ENCODE measurements at places on chromosomes 2 and 18. TPM values are rescaled to one million over a fixed set of nuclear protein-coding genes. Genes with fewer than 3 reads are reported as not detected.

Gene THADA
- 31.2 TPM for total RNA-seq

GRCh38 chr18:42922363-42922762, 193.1 kb downstream of the RIT2 start:
- H3K27me3 ChIP-seq, result no peaks in the 10 kb centered on the region
- DNase-seq, result no peak
- no peak overlapping the region for H3K27ac ChIP-seq
- H3K36me3 ChIP-seq, result no peaks in the 10 kb centered on the region

Gene CREB1
- 54.8 TPM for total RNA-seq

Gene DLX1
- not detected for total RNA-seq

Gene ALLC
- total RNA-seq, result not detected

GRCh38 chr2:217451666-217452065, 551.1 kb downstream of the TNS1 start:
- no peaks in the 10 kb centered on the region for H3K27me3 ChIP-seq
- no peak for DNase-seq
- H3K4me1 ChIP-seq, result peaks cover 3% of the 10 kb centered on the region
- H3K36me3 ChIP-seq, result no peaks in the 10 kb centered on the region

DNA sequence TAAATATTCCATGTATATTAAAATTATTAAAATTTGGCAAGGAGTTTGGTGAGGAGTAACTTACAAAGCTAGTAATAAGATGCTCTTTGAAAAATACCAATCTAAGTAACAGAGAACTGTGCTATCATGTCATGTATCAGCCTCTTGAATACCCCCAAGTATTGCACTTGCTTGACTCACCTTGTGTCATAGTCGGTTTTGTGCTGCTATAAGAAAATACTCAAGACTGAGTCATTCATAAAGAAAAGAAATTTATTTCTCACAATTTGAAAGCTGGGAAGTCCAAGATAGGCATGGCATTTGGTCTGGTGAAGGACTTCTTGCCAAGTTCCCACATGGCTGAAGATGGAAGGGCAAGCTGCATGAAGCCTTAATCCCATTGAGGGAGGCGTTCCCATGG, 179.2 kb downstream of the MEMO1 start:
- no peak overlapping the region for H3K27ac ChIP-seq
- H3K4me1 ChIP-seq, result no peaks in the 10 kb centered on the region
- H3K4me3 ChIP-seq, result no peak overlapping the region
- H3K27me3 ChIP-seq, result no peaks in the 10 kb centered on the region

Gene DNAH6
- 2.4 TPM for total RNA-seq

- H3K27me3 ChIP-seq, result no peaks in the 10 kb centered on the region
- no peak for DNase-seq
- H3K27ac ChIP-seq, result no peak overlapping the region
- no peaks in the 10 kb centered on the region for H3K4me1 ChIP-seq
Measured at GRCh38 chr2:182733572-182733971, 17.5 kb downstream of the DNAJC10 start.

Gene PASK
- 15.2 TPM for total RNA-seq

Gene LINC00305
- total RNA-seq, result 0.97 TPM

- H3K4me1 ChIP-seq, result no peaks in the 10 kb centered on the region
- H3K27me3 ChIP-seq, result no peaks in the 10 kb centered on the region
- DNase-seq, result no peak
- H3K27ac ChIP-seq, result no peak overlapping the region
- no peaks in the 10 kb centered on the region for H3K36me3 ChIP-seq
- no peak overlapping the region for H3K4me3 ChIP-seq
Measured at GRCh38 chr2:127185705-127186104, 34.4 kb downstream of the CYP27C1 start.

DNA sequence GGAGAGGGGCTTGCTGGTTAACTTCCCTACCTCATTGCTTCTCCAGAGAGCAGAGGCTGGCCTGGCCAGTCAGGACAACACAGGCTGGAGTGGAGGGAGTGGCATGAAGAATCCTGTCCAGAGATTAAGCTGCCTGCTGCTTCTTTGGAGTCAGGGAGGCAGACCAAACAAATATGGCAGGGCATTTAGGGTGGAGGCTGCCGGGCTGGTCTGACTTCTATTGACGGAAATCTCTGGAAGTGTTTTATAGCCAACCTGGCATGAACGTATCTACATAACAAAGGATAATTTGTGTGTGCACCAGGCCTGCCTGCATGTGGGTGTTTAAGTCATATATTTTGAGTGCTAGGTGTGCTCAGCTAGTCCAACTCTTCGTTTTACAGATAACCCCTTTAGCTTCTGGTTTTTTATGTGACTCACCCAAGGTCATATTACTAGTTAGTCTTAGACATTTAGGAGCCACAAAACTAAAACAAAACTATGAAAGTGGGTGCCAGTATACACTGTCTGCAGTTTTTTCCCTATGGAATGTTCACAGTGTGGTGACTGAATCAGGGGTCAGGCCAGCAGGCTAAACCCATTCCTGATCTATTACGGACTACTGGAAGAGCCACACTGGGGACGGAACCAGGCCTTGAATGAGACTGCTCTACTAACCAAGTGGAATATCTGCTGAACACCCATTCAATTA, 5.5 kb downstream of the NPC1 start:
- H3K27ac ChIP-seq, result no peak overlapping the region
- H3K4me3 ChIP-seq, result no peak overlapping the region
- no peak for DNase-seq
- H3K27me3 ChIP-seq, result no peaks in the 10 kb centered on the region

DNA sequence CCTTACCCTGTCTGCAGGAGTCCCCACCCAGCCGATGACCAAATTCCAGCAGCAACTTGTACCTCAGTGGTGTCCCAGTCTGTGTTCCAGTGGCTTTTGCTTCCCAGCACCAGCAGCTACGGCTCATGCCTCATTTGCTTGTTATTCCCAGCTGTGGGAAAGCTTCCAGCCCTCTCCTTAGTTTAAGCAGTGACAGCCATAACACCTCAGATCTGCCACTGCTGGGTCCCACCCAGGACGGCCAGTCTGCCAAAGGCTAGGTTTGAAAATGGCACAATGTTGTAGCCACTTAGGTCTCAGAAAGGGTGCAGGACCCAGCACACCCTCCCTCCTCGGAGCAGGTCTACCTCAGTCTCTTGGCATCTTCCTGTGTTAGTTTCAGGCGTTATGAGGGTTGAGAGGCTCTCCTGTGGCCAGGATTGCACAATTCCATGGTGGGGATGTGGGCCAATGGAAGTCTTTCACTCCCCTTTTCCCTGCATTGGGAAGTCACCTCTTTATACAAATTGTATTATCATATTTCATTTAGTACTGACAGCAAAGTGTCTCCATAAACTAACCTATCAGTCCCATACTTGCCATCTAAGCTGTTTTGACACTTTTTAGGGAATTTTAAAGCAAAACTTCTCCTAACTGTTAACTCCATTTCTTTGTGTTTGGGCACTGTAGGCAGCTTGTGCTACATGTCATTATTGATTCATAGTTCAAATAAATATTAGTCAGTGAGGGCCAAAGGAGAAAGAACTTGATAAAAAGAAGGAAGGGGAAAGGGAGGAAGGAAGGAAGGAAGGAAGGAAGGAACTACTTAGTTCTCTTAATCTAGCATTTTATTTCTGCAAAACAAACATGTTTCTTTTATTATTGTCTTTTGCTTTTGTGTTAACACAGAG, 62.9 kb upstream of the FAM110C start:
- H3K27me3 ChIP-seq, result no peaks in the 10 kb centered on the region
- H3K36me3 ChIP-seq, result no peaks in the 10 kb centered on the region
- DNase-seq, result no peak
- no peak overlapping the region for H3K4me3 ChIP-seq

DNA sequence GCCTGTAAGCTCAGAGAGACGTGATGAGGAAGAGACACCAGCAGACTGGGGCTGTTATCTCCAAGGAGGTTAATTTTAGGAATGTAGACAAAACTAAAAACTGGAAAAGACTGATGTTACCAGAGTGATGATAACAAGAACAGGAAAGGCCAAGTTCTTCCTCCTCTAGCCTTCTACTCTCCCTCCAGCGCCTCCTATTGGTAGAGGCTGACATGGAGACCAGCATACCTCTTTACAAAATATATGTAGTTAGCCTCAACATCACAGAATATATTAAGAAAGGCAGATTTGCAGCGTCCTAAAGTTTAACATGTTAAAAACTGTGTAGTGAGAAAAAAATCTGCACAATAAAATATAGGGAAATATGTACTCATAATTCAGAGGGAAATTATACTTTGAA, 66.0 kb downstream of the TCF4 start:
- H3K4me1 ChIP-seq, result no peaks in the 10 kb centered on the region
- no peaks in the 10 kb centered on the region for H3K27me3 ChIP-seq
- peak; percentile 30 for DNase-seq
- H3K36me3 ChIP-seq, result no peaks in the 10 kb centered on the region
- H3K27ac ChIP-seq, result no peak overlapping the region

- H3K36me3 ChIP-seq, result no peaks in the 10 kb centered on the region
- DNase-seq, result no peak
- H3K4me3 ChIP-seq, result no peak overlapping the region
- no peaks in the 10 kb centered on the region for H3K4me1 ChIP-seq
- no peaks in the 10 kb centered on the region for H3K27me3 ChIP-seq
Measured at GRCh38 chr18:46736135-46736534, 20.7 kb downstream of the ST8SIA5 start.

DNA sequence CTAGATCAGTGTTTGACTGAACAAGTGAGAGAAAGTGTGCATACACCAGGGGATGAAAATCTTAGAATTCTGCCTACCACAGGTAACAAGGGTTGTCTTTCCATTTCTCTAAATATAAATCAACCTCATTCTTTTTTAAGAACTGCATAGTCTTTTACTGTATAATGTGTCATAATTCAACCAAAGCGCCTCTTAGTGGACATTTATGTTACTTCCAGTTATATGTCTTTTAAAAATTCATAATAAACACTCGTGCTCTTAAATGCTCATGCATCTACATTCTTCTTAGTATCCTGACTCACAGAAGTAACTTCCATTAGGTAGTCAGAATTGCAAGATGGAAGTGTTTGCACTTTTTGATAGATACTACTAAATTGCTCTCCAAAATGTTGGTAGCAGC, 76.2 kb downstream of the CHRNA1 start:
- no peaks in the 10 kb centered on the region for H3K36me3 ChIP-seq
- DNase-seq, result no peak
- H3K4me3 ChIP-seq, result no peak overlapping the region
- H3K4me1 ChIP-seq, result no peaks in the 10 kb centered on the region

DNA sequence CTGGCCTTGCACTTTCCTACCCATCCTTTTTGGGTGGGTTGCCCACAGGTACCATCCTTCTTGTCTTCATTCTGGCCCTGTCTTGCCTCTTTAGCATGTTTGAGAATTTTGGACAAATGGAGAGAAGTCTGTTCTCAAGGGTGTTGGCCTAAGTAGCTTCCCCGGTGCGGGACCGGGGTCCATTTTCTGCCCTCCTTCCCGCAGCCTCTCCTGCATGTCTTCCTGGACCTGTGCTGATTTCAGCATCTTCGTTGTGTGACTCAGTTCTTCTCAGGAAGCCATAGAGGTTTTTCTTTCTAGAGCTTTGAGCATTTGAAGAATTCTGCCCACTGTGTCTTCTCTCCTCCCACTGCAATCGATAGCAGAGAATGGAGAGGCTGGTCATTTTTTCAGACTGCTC, 172.7 kb downstream of the SH3RF3 start:
- H3K4me1 ChIP-seq, result no peaks in the 10 kb centered on the region
- H3K36me3 ChIP-seq, result no peaks in the 10 kb centered on the region
- H3K4me3 ChIP-seq, result no peak overlapping the region

Gene MRO
- not detected for total RNA-seq

Gene FRZB
- 15.1 TPM for total RNA-seq

Gene UGT1A9
- total RNA-seq, result not detected

GRCh38 chr2:13919981-13920382, 712.5 kb upstream of the LRATD1 start:
- H3K27ac ChIP-seq, result no peak overlapping the region
- no peak for DNase-seq
- H3K27me3 ChIP-seq, result no peaks in the 10 kb centered on the region
- H3K36me3 ChIP-seq, result no peaks in the 10 kb centered on the region

Gene TBR1
- not detected for total RNA-seq

Gene PLCD4
- total RNA-seq, result 0.26 TPM

DNA sequence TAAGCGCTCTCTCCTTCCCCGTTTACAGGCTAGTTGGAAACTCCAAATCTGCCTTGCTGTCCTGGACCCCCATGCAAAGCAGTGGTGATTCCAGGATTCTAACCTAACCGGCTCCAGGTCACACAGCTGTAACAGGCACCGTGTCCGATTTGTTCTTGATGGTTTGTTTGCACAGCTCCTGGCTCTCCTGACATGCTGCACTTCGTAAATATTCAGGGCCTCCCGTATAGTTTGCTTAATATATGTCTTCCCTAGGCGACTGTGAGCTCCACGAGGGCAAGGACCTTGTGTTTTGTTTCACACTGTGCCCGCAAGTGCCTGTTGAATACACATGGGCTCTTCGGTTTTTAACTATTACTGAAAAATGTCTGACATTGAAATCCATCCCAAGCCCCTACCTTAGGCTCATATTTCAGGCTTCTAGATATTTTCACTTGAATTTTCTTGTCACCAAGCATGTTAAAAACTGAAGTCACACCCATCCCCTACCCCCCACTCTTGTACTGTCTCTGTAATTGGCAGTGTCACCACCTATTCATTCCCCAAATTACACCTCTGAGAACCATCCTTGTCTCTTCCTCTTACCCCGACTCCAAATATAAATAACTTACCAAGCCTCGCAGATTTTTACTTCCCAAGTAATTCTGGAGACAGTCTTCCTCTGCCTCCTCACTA, 1.0 kb upstream of the PUM2 start:
- no peaks in the 10 kb centered on the region for H3K27me3 ChIP-seq
- no peak for DNase-seq
- H3K36me3 ChIP-seq, result no peaks in the 10 kb centered on the region
- H3K4me1 ChIP-seq, result no peaks in the 10 kb centered on the region
- H3K27ac ChIP-seq, result peak overlapping the region; percentile 84

- no peak for DNase-seq
- no peak overlapping the region for H3K4me3 ChIP-seq
- no peaks in the 10 kb centered on the region for H3K27me3 ChIP-seq
- H3K27ac ChIP-seq, result no peak overlapping the region
- H3K36me3 ChIP-seq, result no peaks in the 10 kb centered on the region
Measured at GRCh38 chr2:210593166-210593565, 36.8 kb downstream of the CPS1 start.

Gene GKN1
- total RNA-seq, result not detected

DNA sequence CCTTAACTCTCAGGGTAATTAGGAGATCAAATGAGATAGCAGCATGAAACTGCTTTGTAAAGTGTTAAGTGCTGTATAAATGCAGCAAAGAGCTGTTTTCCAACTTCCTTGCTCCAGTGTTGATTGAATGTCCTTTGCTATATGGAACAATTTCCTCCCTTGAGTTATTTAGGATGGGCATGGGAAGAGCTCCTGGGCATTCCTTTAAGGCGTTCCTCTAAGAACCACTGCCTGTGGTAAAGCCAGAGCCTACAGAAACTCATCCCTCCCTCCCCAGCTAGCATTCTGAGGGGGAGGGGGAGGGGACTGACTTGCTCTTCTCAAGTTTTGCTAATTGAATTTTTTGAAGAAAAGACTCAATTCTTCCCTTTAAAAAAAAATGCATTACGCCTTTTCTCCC, 1.4 kb downstream of the AKAIN1 start:
- no peaks in the 10 kb centered on the region for H3K36me3 ChIP-seq
- no peak for DNase-seq
- H3K27me3 ChIP-seq, result no peaks in the 10 kb centered on the region
- no peaks in the 10 kb centered on the region for H3K4me1 ChIP-seq
- H3K27ac ChIP-seq, result no peak overlapping the region
- no peak overlapping the region for H3K4me3 ChIP-seq

Gene HOXD13
- not detected for total RNA-seq

Measured in uterus (tissue), 4 donors.